Amygdala (tissue), 56 donors: ENCODE measurements at places on chromosomes 16 and 17.
A peak's percentile ranks its signal among the peaks of the same experiment; 100 is the strongest.

GRCh38 chr16:10738231-10739077 is 5.2 kb upstream of the NUBP1 start:
- no peak for DNase-seq

DNA sequence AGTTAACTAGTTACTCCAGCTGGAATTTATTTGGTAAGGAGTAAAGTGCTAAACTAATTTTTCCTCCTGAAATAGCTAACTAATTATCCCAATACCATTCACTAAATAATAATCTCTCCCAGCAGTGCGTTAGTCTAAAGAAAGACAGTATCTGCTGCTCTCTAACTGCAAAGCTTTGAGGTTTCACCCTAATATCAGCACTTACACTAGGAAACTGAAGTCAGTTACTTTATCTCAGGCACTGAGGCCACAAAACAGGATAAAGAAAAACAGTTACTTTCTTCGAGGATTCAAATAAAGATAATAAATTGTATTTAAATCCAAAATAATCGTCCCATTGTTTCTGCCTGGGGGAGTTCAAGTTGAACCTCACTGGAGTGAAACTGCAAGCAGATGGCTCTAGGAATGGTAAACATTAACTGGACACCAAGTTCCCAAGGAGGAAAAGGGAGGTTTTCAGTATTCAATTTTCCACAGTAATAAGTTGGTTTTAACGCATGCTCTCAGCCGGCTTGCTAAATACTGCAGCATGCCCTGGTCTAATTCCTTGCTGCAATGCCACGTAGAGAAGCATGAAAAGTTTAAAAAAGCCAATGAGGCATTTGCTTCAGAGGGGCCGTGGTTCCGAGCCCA is 20.0 kb upstream of the FOXJ1 start:
- DNase-seq: no peak

- no peak for DNase-seq
Measured at GRCh38 chr17:17790637-17791464, 45.9 kb downstream of the SREBF1 start.

DNA sequence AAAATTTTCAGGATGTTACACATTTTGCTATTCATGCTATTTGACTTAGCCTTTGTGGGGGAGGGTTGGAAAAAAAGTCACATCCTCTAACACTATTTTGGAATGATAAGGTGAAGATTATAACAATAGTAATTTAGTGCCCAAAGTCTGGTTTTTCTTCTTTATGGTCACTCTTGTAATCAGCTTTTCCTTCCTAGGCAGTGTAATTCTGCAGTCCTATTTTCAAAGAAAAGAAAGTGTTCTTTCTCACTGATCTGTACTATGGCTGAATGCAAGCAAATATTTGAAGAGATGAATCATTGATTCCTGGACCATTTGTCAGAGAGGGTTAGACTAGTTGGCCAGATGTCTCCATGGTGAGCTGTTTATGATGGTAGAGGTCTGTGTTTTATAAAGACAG is 8.4 kb downstream of the RSPRY1 start:
- no peak for DNase-seq

DNA sequence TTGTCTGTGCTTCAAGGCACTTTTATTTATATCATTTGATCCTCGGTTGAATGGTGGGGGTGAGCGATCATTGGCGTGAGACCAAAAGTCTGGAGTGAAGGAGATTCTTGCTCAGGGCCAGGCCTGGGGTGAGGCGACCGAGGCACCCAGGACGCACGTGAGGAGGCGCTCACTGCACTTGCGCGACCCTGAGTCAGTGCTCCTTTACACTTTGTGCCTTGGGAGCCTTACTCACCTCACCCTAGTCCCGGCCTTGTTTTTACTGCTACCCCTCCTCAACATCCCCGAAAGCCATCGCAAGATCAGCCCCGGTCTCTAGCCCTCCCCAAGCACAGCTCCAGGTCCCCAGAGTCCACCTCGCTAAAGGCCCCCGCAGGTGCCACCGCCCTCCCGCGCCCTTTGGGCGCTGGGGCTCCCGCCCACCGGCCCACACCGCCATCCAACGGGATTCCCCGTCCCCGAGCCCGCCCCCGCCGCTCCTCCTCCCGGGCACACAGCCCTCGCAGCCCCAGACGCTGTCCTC is 496 bp downstream of the EZH1 start:
- no peak for DNase-seq

GRCh38 chr17:29341726-29342125 is 47.8 kb upstream of the NUFIP2 start:
- no peak for DNase-seq

GRCh38 chr17:15740570-15741120 is 8.6 kb downstream of the TBC1D26 start:
- no peak for DNase-seq

- DNase-seq: no peak
Measured at GRCh38 chr17:68347380-68347779, 56.1 kb downstream of the ARSG start.

DNA sequence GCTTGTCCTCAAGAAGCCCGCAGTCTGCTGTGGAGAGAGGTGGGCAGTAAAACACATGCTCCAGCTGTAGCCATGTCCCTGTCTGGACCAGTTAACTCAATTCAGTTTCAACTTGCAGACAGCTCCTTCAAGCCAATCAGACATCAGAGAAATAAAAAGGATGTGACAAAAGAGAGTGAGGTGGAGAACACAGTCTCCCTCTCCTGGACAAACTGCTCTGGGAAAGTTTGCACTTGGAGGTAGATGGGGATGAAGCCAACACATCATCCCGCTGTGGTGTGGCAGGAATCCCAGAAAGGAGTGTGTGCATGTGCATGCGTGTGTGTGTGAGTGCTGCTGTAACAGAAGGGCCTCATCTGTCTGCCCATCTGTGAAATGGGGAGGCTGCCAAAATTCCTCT is 358.6 kb upstream of the ASIC2 start:
- no peak for DNase-seq

DNA sequence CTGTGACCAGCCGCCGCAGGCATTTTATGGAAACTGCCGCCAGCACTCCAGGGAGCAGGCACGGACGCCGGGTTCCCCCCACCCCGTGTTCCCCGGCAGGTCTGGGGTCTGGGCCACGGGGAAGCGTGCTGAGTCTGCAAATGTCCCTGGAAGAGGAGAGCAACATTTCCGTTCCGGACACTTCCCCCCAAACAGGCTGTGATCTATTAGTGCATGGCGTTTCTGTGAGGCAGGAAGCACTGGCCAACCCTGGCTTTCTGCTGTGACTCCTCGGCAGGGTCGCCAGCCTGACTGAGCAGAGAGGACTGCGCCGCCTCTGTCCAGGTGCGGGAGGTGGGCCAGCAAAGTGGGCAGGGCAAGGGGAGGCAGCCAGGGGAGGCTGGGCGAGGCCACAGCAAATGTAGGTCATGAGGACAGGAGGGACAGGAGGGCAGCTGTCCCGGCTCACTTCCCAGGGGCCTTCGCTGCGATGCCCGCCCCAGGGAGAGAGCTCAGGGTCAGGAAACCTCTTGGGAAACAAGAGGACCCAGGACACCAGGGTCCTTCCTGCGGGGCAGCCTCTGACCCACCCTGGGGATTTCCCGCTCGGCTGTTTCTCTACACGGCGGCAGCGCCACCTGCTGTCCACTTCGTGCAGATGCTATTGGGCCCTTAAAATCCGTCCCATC is 9.5 kb downstream of the FOXF1 start:
- DNase-seq: peak; percentile 72

- DNase-seq: no peak
Measured at GRCh38 chr16:52843381-52843780, 209.3 kb downstream of the CHD9NB start.

DNA sequence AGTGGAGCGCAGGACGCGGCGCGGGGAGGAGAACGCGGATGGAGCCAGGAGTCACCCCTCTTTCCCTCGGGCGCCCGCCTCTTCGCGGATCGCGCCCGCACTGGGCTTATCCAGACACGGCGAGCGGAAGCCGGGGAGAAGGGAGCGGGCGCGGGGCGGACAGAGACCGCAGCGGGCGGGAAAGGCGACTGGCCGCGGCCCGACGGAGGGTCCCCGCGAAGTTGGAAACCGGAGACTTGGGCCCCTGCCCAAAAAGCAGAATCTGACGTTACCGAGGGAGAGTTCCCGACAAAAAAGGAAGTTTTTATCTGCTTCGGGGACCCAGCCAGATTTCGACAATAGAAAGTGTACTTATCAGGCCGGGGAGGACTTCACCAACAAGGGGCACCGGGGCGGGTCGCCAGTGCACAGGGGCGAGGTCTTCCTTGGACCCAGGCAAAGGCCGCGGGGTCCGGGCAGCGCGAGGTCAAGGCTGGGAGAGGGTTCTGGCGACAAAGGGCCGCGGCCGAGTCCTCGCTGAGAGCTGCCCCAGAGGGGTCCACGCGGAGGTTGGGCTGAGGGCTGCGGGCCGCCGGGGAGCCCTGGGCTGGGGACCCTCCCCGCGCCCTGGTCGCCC is 519 bp downstream of the ST6GALNAC2 start:
- no peak for DNase-seq

DNA sequence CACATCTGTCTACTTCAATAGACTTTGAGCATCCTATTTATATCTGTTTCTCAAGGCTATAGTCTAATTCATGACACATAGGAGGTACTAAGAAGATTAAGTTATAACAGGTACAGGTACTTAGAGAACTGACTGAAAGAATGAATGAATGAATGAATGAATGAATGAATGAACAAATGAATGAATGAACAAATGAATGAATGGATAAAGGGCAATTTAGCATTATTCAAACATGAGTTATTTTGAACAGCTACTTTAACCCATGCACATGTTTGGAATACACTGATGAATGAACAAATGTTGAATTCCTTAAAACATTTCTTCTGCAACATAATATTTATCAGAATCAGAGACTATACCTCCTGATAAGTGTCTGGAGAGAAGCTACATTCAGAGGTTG is 1165.6 kb upstream of the CDH8 start:
- no peak for DNase-seq

DNA sequence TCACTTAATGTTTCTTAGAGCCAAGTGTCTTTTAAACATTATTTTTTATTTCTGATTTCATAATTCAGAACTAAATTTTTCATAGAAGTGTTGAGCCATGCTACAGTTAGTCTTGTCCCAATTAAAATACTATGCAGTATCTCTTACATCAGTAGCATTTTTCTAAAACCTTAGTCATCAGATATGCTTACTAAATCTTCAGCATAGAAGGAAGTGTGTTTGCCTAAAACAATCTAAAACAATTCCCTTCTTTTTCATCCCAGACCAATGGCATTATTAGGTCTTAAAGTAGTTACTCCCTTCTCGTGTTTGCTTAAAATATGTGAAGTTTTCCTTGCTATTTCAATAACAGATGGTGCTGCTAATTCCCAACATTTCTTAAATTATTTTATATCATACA is 13.6 kb upstream of the BCAS3 start:
- no peak for DNase-seq

DNA sequence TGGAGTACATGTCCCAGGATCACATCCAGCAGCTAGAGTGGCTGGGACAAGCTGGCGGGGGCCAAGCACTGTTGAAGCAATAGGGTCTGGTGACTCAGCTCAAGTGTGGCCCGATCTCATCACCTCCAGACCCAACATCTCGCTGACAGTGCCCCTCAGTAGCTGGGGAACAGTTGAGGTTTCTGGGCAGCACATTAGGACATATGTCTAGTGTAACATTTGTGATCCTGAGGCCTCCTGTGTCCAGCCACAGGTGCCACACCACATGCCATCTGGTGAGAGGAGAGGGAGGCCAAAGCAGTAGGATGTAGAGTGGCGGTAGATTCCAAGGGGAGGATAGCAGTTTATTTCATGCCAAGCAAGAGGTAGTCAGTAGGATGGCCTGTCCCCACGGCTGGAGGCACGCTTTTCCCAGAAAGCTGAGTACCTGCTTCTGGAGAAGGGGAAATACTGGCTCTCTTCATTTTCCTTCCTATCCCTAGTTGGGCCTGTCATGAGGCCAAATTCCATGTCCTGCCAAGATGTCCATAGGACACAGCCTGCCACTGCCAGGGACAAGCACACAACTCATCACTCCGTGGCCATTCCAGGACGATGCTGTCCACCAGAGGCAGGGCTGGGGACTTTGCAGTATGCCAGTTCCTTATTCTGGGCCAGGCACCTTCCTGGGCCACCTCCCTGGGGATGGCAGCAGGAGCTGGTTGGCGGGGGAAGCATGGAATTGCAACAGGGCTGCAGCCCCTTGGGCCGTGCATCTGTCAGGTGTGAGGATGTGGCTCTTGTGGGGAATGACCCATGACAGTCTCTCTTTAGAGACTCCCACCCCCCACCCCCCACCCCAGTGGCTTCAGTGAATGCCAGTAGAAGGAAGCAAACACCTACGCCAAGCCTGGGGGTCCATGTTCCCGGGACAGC is 24.0 kb downstream of the GGA3 start:
- no peak for DNase-seq

- DNase-seq: no peak
Measured at GRCh38 chr16:74625500-74626350, 18.8 kb upstream of the GLG1 start.

DNA sequence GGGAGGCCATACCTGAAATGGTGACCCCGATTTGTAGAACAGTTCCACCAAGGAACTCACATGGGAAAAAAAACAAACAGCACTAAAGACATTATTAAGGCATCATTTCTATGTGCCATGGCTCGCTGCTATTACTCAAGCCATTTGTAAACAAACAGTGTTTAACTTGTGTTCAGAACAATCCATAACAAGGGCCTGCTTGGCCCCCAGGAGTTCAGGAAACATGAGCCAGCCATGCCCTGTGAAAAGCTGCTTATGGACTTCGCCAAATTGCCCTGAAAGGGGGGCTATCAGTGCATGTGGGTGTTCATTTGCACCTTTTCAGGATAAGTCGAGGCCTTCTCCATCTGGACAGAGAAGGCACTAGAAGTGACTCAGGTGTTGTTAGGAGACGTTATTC is 8.0 kb downstream of the POLR3K start:
- DNase-seq: no peak

DNA sequence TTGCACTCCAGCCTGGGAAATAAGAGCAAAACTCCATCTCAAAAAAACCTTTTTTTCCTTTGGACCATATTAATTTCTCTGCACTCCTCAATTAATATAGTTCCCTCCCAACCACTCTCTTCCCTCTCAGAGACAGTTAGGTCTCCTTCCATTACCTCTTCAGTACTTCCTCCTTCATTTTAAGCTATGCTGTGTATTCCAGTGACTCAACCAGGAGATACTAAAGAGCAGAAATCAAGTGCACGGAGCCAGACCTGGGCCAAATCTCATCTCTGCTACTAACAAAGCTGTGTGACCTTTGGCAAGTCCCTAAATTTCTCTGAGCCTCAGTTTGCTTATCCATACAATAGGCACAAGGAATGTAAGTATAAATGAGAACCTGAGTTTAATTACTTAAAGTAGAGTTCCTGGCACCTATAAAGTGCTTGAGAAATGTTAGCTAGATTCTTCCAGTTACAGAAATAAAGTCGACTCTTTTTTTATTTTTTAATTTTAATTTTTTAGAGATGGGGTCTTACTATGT is 8.5 kb downstream of the PECAM1 start:
- DNase-seq: no peak

DNA sequence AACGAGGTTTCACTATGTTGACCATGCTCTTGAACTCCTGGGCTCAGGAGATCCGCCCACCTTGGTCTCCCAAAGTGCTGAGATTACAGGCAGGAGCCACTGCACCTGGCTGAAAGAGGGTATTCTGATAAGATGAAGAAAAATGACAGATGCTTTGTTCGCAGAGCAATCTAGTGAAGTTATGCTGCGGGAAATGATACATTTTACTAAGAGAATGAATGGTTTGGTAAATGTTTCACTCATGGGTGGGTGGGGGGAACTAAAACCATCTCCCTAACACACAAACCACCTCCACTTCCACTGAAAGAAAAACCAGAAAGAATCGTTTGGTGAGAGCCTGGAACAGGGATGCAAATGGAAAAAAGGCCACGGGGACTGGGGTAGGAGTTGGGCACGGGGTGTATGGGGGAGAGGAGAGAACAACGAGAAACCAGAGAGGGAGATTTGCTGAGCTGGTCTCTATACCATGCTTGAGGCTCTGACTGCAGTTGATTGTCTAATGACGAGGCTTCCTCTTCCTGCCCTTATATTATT is 19.0 kb upstream of the XYLT2 start:
- DNase-seq: no peak
